NCI-H2081 treated with DMSO at 0.1 percent for 48 hours (cell line): ENCODE measurements at places on chromosomes 6 and 20.

DNA sequence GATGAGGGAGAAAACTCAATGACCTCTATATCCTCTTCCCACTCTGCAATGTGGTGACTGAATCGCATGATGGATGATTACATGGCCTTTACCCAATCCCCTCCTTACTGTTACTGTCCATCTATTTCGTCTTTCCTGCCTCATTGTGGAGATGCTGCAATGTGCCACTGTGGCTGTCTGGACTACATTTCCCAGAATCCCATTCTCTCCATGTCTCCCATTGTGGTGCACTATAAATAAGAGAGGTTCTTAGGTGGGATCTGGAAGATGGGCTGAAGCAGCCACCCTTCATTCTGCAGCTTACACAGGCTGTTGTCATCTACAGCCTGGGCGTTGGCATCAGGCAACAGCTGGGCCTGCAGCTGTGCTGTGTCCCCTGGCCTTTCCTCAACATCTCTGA, 233.6 kb downstream of the PRKN start:
- no peak for DNase-seq

GRCh38 chr6:117381749-117382148, 44.0 kb downstream of the ROS1 start:
- no peak for DNase-seq

DNA sequence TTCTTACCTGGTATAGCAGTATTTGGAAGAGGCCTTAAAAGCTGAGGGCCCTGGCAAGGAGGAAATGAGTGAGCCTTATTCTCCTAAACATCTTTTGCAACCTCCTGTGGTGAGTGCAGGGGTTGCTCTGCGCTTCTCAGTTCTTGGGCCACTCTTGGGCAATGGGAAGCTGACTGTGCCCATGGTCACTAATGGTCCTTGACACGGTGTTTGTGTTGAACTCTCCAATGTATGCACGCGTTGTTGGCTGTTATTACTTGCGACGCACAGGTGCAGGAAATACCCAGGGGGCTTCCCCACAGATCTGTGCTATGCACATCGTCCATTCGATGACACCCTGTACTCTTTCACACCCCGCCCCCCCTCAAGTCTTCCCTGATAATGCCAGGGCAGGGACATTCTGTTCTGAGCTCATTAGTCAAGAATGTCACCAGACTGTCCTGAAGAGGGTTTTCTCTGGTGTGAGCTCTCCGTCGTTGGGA, 79.7 kb downstream of the EDN1 start:
- no peak for DNase-seq

DNA sequence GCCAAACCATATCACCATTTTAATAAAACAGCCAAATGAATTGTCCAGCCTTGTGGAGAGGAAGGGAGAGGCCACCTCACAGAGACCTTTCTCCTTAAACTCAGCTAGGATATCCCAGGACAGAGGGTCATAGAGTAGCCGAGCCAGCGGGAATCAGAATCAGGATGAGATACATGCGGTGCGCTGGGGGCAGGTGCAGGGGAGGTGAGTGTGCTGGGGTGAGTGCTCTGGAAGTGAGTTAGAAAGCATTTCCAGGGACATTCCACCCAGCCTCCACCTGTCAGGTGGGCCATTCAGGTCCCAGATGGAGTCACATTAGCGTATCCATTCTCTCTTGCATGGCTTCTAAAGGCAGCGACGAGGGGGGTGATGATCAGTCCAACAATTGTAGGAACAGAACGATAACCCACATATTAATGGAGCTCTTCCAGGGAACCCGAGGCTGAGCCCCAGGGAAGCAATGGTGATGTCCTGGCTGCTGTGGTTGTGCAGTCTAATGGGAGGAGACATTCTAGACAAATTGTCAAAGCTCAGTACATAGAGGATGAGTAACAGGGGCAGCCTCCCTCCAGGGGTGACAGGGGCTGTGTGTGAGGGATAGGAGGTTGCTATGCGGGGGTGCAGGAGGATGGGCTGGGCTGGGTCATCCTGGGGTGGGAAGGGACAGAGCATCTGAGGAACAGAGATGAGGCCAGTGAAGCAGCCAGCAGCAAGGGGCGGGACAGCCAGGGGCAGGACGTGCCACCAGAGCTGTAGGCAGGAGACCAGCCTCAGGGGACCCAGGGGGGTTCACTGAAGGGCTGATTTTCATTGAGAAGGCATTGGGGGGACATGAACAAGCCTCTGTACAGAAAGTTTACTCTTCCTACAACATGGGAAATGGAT, 88.7 kb upstream of the FRMD1 start:
- no peak for DNase-seq

DNA sequence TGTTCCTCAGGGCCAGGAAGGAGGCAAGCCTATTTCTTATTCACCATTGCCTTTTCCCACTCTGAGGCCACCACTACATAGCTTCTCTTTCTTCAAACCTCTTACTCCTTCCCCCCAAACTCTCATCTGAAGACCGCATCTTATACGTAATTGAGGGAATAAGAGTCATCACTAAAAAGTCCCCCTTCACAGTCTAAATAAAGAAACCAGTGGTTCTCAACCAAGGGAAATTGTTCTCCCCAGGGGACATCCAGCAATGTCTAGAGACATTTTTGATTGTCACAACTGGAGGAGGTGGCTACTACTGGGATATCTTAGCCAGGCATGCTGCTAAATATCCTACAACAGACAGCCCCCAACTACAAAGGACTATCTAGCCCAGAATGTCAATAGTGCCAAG, 327.6 kb upstream of the CNR1 start:
- no peak for DNase-seq

DNA sequence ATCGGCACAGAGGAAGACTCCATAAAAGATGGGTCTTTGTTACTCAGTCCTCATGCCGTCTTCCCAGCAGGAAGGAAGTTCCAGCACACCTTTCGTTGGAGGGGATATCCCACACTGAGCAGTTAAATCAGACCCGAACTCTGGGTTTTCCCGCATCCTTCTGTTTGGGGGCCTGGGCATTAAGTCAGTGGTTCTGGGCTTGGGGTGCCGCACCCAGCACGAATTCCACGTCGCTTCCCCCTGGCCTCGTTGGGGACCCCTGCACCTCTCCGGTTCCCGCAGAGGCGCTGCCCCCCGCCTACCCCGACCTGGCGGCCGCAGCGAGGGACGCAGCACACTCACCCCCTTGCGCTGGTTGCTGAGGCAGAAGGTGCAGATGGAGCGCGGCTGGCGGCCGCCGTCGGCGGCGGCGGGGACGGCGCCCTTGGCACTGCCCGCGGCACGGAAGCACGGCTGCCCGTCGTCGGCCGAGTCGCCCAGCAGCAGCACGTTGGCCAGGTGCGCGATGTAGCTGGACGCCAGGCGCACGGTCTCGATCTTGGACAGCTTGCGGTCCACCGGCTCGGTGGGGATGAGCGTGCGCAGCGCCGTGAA, 641 bp downstream of the TCF15 start:
- no peak for DNase-seq

DNA sequence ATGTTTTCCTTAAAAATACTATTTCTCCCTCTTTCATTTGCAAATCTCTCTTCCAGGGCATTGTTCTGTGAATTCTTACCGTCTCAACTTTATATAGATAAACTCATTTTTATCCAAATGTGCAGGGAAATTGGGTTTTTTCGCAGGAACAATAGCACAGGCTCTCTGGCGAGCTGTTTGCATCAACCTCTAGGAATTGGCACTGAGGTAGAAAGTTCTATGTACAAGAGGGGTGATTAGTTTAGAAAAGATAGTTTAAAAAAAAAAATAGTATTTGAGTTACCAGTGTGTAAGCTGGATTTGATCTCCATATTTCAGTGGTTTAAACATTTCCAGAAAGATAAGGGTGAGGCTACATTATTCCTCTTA, 129.7 kb upstream of the BTN3A2 start:
- no peak for DNase-seq

DNA sequence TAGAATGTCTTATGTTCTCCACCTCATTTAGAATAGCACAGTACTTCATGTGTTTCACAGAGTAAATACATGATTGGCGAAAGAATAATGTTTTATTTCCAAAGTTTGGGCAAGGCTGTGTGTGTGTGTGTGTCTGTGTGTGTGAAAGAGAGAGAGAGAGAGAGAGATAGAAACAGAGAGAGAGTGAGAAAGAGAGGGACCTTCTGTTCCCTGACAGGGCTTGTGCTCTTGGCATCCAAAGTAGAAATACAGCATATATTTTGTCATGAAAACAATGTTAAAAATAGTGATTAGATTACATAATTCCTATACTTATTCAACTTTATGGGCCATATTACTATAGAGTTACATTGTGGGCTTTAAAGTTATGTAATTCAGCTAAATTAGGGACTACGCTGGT, 201.2 kb downstream of the KIF6 start:
- DNase-seq: no peak

GRCh38 chr20:14712302-14712739, 374.9 kb upstream of the FLRT3 start:
- DNase-seq: no peak

DNA sequence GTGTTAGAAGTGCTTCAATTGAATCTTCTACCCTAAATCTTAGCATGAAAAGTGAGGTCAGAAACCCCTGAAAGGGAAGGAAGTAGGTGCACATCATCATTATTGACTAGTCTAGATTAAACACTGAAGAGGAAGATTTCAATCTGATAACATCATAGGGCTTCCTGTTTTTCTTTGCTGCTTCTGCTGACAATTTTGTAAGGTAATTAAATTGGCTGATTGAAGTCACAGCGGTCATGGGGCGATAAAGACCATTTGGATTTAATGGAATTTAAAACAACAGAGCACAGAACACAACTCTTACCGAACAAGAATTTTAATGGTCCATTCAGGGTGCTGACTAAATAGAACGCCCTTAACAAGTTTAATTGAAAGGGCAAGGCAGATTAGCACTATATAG, 11.3 kb downstream of the GRIK2 start:
- DNase-seq: no peak

GRCh38 chr6:54173089-54173488, 61.8 kb downstream of the MLIP start:
- no peak for DNase-seq

- no peak for DNase-seq
These were observed 21.9 kb downstream of the SPATA2 start for GRCh38 chr20:49893242-49894072.

DNA sequence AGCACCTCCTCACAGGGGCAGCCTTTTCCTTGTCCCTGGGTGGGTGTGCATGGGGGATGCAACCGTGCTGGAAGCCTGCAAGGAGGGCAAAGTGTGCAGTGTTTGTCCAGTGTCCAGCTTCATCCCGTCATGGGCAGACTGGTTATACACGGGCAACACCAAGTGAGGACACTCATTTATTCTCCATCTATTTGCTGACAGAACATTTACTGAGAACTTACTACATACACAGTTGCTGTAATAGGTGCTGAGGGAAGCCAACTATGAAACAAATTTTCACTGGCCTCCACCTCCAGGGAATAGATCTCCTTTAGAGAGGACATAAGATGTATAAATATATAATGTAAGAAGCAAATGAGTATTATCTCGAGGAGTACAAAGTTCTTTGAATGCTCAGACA, 136.7 kb downstream of the LRFN2 start:
- DNase-seq: no peak

GRCh38 chr6:2247664-2248063, 2.3 kb upstream of the GMDS start:
- no peak for DNase-seq

DNA sequence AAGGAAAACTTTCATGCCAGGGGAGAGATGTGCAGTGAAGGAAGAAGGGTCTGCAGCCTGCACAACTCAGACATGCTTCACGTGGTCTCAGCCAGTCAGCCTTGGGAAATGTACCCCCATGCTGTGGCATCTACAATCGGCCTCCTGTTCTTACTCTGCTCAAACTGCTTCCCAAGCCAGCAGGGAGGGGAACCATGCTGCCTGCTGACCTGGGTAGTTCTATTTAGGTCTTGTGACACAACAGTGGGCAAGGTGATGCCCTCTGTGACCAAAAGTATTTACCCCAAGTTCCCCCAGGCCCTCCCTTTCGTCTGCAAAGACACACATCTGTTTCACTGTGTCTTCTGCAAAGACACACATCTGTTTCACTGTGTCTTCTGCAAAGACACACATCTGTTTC, 106.9 kb downstream of the SLC23A2 start:
- no peak for DNase-seq

DNA sequence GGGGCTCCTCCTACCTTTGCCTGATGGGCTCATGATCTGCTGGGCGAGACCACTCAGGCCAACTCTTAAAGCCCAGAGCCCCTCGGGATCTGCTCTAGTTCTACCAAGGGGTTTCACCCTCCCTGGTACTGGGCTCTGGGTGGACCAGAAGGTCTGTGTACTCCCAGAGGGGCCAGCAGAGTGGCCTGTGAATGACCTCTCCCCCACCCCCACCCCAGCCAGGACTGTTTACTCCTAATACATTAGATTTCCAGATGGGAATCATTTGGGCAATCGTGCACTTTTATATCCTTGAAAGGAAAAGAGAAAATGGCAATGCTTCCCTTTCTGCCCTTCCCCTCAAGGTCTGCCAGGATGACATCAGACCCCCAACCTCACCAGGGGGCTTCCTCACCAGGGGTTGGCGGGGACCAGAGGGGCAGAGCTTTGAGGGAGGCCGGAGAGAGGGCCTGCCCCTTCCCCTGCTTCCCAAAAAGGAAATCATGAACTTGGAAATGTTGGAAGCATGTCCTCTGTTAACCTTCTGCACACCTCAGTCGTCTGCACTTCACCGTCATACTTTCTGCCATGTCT, 37.1 kb upstream of the PMEPA1 start:
- DNase-seq: no peak

- no peak for DNase-seq
These were observed 963.3 kb downstream of the KIF16B start for GRCh38 chr20:15609921-15610320.

GRCh38 chr20:58583176-58583575, 67.9 kb upstream of the STX16 start:
- DNase-seq: no peak

- DNase-seq: no peak
These were observed 40.1 kb upstream of the LTV1 start for GRCh38 chr6:143802833-143803565.

GRCh38 chr6:167860550-167861226, 34.0 kb downstream of the AFDN start:
- DNase-seq: no peak

DNA sequence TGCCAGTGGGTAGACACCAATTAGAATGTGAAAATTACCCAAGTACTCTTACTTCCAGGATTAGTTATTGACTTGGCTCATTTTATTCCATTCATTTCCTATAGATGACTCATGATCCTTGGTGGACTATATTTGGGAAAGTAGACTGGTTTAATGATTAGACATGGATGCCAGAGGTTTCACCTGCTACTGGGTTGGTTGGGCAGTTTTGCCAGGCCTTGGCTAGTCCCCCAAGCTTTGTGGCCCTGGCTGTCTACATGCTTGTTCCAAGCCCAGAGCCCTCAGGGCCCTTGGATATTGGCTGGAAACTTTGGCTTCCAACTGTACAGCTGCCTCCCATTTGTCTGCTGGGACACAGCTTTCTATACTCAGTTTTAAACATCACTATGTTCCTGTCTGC, 104.1 kb downstream of the ZFP64 start:
- DNase-seq: no peak

GRCh38 chr6:73579389-73579788, 58.6 kb upstream of the EEF1A1 start:
- no peak for DNase-seq

GRCh38 chr20:31473331-31474096, 1.4 kb downstream of the DEFB124 start:
- no peak for DNase-seq
